ENCODE measurements at places on chromosomes 12 and 14. TPM values are rescaled to one million over a fixed set of nuclear protein-coding genes. Genes with fewer than 3 reads are reported as not detected.

Gene ERP27
- 0.46 TPM for total RNA-seq

Gene TCL1B
- total RNA-seq = not detected

Gene CARMIL3
- total RNA-seq = 28.8 TPM

Gene PIGH
- total RNA-seq = 36.4 TPM

Gene KRT6C
- total RNA-seq = not detected

Gene DDX54
- 20.5 TPM for total RNA-seq

Gene SLC25A29
- total RNA-seq = 38.1 TPM

Gene ARHGEF25
- 22.4 TPM for total RNA-seq

Gene USP44
- 4.4 TPM for total RNA-seq

Gene ITGA7
- 14.5 TPM for total RNA-seq

Gene PDZRN4
- 60.0 TPM for total RNA-seq

Gene DUSP6
- total RNA-seq = 55.8 TPM

Gene LRRK2
- total RNA-seq = 14.3 TPM

Gene TSHR
- total RNA-seq = 0.92 TPM

Gene LHX5
- total RNA-seq = 4.8 TPM

Gene ZDHHC22
- total RNA-seq = 31.1 TPM

Gene GUCY2C
- not detected for total RNA-seq

Gene SERPINA12
- total RNA-seq = not detected

Gene OR6C4
- total RNA-seq = not detected

Gene ARMH4
- 56.1 TPM for total RNA-seq

All from diencephalon (tissue), 1 donor.